ENCODE measurements at places on chromosomes 3 and 15.

DNA sequence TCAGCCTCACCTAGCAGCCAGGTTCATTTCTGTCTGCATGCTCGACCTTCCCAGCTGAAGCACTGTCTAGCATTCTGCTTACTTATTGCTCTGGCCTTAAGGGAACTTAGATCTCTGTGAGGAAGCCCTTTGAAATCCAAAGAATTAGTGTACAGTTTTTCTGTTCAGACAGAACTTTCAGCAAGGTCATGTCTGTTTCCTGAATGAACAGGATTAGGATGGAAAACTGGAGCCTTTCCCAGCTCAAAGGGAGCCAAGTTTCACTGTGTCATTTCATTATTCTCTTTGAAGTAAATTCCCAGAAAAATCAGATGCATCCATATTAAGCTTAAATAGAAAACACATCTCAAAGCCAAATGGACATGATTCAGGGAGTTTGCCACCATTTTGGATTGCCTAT lies 457.3 kb upstream of the KCNMB2 start:
- no peak for DNase-seq

- no peak for DNase-seq
These were observed 49.2 kb upstream of the PRR20G start for GRCh38 chr3:127337001-127337400.

- DNase-seq = no peak
These were observed 107.1 kb upstream of the PTX3 start for GRCh38 chr3:157329551-157329950.

GRCh38 chr15:85515212-85515611 lies 134.8 kb downstream of the AKAP13 start:
- no peak for DNase-seq

GRCh38 chr3:129260606-129261005 lies 11.2 kb downstream of the COPG1 start:
- no peak for DNase-seq

GRCh38 chr3:115602194-115602593 lies 21.1 kb upstream of the GAP43 start:
- no peak for DNase-seq

DNA sequence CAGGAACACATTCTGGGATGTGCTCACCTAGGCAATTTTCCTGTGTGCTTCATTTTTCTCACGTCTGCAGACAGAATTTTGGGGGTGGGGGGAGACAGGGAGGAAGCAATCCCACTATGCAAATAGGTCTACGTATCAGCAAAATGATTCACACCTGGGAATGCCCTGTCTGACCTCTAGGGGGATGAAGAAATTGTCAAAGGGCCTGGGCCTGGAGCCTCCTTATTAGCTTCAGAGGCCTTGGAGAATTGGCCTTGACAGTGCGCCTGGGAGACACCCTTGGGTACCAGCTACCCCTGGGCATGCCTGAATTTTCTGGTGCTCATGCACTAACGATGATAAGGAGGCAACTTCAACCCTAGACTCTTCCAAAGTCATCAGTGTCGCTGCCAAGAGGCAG lies 207.5 kb downstream of the CADPS start:
- peak; percentile 70 for DNase-seq

DNA sequence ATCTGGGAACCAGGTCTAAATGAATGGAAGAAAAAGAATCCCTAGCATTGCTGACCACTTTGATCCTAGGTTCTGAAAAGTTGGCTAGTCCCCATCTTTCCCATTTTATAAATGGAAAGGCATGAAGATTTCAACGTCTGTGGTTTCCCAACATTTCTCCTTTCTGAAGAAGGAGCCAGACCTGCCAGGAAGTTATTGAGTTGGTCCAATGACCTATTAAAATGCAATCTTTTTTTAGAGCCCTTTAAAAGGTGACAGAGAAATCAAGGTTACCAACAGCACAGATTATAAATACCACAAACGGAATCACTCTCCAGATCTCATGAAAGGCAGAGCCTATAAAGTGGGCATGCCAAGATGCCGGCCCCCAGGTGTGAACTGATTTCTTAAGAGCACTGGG lies 505.6 kb upstream of the THBS1 start:
- DNase-seq = no peak

- no peak for DNase-seq
These were observed 286.8 kb upstream of the CNTN6 start for GRCh38 chr3:806006-806405.

DNA sequence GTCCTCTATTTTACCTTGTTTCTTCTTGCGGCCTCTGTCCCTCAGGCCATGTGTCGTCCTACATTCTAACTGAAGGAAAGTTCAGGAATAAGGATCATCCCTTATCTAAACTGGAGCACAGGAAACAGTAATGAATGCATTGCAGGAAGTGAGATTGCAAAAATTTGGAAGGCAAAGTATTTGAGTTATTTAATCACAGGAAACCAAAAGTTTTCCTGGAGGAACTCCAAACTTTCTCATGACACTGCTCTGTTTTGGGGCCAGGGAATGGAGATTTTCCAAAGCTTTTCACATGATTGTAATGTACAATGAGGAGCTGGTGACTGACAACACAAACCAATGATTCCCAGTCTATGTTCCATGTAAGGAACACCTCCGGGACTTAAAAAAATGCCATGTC lies 57.8 kb upstream of the PLSCR4 start:
- peak; percentile 18 for DNase-seq

- no peak for DNase-seq
These were observed 30.6 kb downstream of the NMD3 start for GRCh38 chr3:161251716-161252115.

DNA sequence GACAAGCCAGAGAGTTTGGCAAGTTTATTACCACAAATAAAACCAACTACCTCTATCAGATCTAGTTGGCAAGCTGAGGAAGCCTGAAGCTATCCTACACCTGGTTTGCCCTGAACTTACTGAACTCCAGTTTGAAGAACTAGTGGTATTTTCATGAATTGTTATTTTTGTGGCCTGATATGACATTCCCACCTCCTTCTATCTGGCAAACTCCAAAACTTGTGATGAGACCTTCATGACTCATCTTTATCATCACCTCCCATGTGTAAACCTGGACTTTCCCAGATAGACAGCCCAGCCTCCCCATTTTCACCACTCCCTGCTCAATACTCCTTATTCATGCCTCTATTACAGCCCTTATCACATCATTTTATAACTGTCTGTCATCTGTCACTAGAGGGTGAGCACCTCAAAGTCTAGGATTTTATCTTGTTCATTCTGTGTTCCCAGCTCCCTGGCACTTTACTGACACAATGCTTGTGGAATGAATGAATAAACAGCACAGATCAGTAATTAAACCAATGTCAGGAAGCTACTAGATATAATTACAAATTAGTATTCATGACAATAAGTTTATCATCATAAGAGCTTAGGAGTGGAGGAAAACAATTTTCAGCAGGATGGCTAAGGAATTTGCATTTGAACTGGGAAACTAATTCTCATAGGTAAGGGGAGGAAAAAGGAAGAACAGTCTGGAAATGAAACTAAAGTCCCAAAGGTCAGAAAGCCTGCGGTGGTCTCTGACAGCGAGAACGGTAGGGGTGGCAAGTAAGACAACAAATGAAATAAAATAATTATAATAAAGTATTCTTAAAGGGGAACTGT lies 13.2 kb upstream of the TRANK1 start:
- no peak for DNase-seq

DNA sequence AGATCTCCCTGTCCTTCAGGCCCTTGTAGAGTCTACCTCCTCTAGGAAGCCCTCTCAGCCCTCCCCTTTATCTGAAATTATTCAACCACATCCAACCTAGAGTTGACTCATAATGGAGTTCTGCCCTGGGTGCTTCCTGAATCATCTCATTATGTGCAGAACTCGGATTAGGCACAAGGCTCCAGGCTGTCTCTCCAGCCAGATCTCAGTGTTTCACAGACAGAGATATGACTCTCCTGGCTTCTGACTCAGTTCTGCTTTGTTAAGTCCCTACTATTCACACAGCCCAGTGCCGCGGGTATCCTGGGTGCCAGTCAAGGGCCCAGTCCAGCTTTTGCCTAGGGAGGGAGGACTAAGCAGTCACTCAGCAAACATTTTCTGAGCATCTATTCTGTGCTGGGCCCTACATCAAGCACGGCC lies 9.3 kb downstream of the STRA6 start:
- DNase-seq = no peak

DNA sequence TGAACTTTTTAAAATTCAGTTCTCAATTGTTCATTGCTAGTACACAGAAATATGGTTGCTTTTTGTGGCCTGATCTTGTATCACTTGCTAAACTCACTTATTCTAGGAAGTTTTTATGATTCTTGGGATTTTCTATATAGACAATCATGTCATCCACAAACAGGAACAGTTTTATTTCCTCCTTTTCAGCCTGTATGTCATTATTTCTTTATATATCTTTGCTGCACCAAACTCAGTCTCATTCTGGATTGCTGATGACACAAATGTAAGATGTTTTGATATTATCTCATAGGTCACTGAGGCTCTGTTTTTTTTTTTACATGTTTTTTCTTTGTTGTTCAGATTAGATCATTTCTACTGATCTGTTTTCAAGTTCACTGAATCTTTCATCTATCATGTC lies 71.7 kb downstream of the TTBK2 start:
- no peak for DNase-seq

DNA sequence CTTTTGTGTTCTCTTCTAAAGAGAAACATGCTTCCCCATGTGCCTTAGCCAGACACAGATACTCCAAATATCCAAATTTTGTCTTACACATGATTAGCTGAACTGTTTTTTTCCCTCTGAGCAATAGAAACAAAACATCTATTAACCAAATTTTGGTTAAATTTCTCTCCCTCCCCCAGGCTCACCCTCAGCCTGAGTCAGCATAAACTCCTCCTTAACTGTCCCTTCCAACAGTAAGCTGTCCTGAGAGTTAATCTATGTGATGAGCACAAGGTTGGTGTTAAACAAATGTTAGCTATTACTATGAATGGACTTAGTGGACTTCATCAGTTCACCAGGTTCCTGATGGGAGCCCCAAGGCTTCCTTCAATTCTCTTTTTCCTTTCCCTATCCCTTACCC lies 108.5 kb downstream of the RSL24D1 start:
- no peak for DNase-seq

DNA sequence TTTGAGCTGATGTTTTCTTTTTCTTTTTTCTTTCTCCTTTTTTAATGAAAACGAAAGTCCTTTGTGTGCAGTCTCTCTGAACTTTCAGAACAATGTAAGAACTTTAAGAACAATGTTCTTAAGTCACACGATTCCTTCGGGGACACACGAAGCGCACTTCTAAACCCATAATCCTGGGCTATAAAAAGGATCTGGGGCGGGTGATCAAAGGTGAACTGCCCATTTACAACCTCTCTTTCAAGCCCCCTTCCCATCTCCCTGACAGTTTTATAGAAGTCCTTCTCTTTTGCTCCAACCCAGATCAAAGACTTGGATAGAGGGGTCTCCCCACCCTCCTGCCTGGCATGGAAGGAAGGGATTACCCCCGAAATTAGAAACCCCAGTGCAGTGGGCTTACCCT lies 126.8 kb downstream of the BDH1 start:
- DNase-seq = no peak

GRCh38 chr3:193951859-193952258 lies 184.1 kb upstream of the HES1 start:
- DNase-seq = no peak

DNA sequence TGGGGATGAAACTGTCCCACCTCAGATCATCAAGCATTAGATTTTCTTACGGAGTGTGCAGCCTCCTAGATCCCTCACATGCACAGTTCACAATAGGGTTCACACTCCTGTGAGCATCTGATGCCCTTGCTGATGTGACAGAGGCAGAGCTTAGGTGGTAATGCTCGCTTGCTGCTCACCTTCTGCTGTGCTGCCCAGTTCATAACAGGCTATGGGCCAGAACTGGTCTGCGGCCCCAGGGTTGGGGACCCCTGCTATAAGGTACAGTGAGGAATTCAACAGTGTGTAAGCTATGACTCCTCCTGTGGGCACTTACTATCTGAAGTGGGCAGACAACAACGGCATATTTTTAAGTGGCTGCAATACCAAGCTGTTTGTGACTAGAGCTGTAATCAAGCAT lies 187.9 kb upstream of the BHLHE40 start:
- DNase-seq = no peak

- peak; percentile 35 for DNase-seq
These were observed 577.8 kb downstream of the PYDC2 start for GRCh38 chr3:192038726-192039125.

- peak; percentile 99 for DNase-seq
These were observed at the start of gene LMCD1 for GRCh38 chr3:8501371-8502131. LMCD1 (plus strand) TSS chr3:8501823; CDS start chr3:8501939, 116 bp downstream.

DNA sequence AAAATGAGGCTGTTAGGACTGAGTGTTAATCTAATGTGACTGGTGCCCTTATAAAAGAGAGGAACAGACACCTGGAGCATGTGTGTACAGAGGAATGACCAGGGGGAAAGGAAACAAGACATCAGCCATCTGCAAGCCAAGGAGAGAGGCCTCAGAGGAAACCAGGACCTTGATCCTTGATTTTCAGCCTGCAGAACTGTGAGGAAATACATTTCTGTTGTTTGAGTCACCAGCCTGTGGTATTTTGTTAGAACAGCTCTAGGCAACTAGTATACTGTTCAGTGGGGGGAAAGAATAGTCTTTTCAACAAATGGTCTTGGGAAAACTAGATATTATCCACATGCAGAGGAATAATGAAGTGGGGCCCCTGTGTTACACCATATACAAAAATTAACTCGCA lies 80.6 kb downstream of the CCR1 start:
- DNase-seq = peak; percentile 72

- no peak for DNase-seq
These were observed 157.9 kb upstream of the SLC2A2 start for GRCh38 chr3:171184372-171184771.

DNA sequence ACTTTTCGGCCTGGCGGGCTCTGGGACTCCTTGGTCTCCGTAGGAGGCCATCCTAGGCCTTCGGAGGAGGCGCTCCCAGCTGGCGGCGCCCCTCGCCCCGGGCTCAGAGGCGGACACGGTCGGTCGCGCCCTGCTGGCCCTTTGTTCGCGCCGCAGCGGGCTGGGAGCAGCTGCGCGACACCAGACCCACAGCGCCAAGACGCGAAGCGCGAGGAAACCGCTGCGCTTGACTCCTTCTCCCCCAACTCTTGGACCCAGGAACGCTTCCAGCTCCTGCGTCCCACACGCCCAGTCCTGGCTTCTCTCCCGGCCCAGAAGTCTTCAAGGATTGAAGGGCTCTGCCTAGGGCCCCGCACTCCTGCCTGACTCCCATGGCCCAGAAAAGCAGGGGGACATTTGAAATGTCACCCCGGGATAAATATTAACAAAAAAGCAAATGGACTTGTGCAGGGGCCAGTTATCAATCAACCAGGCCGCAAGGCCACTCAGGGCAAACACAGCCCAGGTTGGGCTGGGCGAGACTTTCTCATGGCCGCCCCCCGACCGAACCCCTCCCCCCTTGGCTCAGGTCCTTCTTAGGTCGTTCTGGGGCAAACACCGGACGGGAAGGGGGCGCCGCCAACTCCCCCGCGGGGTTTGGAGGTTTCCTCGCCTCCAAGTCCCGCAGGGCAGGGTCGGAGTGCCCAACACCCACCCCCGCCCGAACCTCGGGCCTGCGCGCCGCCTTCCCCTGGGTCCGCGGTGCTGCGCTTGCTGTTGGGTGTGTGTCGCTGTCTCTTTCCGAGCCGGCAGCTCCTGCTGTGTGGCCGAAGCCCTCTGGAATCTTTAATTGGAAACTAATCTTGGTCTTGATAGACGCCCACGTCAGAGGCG lies 5.1 kb downstream of the ONECUT1 start:
- DNase-seq = peak; percentile 33

- no peak for DNase-seq
These were observed 14.6 kb downstream of the IP6K2 start for GRCh38 chr3:48702320-48702920.
